ENCODE measurements at places on chromosomes 16 and 17.

- DNase-seq: no peak
These were observed at the start of gene FOXC2 for GRCh38 chr16:86566601-86566965. Gene FOXC2 (plus strand): TSS chr16:86566829. CDS start chr16:86567336, 507 bp downstream.

DNA sequence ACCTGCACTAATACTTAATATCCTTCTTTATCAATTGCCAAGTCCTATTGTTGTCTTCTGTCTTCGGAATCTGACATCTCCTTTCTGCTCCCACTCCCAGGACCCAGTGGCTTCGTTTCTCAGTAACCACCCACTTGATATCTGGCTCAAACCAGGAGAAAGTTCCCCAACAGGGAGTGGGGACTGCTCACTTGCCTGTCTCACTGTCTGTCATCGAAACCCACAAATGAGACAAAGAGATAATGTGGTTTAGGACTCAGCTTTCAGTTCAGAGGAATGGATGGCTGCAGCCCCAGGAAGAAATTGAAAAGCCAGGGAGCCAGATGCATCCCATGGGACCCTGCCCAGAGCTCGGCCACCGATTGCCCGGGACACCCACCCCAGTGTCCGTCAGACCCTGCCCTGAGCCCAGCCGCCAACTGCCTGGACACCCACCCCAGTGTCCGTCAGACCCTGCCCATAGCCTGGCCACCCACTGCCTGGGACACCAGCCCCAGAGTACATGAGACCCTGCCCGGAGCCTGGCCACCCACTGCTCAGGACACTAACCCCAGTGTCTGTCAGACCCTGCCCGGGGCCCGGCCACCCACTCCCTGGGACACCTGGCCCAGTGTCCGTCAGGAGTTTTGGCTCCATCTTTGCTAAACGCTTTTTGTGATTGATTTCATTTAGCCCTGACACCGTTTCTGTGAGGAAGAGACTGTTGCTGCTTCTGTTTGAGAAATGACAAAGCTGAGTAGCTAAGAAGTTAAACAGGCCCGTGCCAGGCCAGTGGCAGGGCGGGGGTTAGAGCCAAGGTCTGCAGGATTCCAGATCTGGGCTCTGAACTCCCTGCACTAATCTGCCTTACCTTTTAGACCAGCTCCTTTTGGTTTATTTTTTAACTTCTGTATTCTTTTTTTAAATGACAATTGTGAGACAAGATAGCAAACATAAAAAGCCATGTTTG is 251.4 kb downstream of the PHKB start:
- no peak for DNase-seq

DNA sequence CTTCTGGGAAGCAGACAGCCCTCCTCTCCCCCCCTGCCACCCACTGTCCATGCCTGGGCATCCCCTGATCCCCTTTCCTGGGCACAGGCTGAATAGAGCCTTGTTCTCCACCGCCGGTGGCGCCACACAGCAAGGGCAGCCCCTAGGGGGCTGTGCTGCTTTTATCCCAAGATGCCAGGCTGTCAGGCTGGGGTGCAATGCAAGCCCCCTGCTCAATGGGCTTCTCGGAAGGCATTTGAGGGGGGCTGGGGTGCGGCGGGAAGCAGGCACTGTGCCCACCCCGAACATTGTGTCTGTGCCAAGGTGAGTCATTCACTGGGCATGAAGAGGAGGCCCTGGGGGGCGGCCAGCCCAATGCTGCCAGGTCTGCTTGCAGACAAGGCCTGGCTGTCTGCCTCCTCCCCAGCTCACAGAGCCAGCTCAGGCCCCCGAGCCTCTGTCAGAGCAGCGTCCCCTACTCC is 1.5 kb upstream of the GFAP start:
- DNase-seq: no peak

- DNase-seq: peak; percentile 22
These were observed 9.9 kb downstream of the CENPX start for GRCh38 chr17:82012640-82013295.

- no peak for DNase-seq
These were observed 4.7 kb downstream of the ZPBP2 start for GRCh38 chr17:39872751-39873150.

- DNase-seq: no peak
These were observed 142.0 kb downstream of the SSH2 start for GRCh38 chr17:29787995-29788394.
